Erythroblast (primary cell): ENCODE measurements at places on chromosomes 13 and 19.

DNA sequence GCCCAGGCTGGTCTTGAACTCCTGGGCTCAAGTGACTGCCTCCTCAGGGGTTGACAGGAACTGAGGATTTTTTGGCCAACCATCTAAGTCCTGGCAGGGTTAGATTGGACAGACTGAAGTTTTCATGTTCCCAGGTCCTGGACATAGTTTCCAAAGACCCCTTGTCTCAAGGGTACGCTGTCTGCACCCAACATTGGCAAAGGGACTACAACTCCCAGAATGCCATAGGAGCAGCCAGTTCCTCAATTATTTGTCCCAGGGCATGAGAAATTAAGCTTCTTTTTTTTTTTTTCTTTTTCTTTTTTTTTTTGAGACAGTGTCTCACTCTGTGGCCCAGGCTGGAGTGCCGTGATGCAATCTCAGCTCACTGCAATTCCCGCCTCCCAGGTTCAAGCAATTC lies 6.9 kb downstream of the GYS1 start:
- no peak for DNase-seq

- no peak for DNase-seq
Observed at GRCh38 chr13:66391322-66391721, 838.8 kb downstream of the PCDH9 start.

DNA sequence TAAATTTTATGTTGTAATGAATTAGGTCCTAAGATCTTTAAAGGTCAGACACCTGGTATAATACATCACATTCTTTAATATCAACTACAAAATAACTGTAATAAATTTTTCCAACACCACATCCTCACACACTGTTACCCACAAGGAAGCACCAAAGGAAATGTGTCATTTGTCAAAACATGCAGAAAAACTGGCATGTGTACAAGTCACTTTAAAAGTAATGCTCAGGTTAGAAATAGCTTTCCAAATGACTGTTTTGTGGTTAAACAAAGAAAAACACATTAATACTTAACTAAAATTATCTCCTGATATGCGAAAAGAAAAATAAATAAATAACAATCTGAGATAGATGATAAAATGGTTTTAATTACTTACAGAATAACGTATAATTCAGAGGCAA lies 74.7 kb downstream of the MZT1 start:
- no peak for DNase-seq

DNA sequence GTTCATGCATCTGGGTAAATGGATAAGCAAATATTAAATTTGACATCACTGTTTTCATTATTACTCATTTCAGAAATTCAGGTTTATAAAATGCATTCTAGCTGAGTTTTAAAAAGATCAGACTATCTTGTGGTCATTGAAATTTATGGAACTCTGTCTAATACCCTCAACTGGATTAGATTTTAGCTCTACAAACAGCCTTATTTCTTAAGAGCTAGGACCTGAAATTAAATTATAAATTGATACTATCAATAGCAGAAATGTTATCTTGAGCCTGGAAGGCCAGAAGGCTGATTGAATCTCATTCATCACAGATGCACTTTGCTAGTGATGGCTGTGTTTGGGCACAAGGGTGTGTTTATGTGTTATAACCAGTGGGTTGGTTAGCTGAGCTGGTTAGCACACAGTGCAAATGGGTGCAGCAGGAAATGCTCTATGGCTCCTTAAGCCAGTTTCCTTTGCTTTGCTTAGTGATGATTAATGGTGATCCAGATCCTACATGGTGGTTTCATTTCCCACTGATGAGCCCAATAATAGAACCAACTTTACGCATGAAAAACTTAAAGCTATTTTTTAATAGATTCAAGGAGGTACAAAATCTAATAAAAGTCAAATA lies 310.8 kb upstream of the KLF12 start:
- no peak for DNase-seq
